ENCODE measurements at places on chromosomes 7 and 10.

DNA sequence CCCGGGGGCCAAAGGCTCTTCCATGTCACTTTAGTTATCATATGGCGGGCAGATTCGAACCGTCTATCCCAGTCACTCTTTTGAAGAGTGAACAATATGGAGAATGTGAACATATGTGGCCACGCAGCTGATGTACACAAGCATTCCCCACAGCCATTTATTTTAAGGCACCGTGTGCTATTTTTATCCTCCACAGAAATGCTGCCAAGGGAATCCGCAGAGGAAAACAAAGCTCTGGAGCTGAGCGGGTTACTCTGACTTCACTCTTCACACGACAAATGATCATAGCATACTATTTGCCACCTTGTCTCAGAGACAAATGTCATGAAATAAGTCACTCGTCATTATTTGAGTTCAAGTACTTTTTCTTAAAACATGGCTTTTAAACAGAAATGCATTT, 100.3 kb downstream of the CTBP2 start:
- no peak for DNase-seq

DNA sequence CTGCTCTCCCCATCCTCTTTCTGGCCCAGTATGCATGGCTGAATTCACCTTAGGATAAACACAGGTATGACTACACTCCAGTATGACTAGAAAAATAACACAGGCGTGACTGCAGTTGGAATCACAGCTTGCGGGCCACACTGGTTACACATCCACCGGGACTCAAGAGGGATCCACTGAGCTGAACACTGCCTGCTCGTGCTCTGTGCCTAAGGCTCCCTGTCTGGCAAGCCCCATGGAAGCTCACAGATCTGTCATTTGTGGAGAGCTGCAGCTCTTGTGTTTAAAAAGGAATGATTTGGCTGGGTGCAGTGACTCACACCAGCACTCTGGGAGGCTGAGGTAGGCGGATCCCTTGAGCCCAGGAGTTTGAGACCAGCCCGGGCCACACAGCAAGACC, 26.8 kb downstream of the VOPP1 start:
- DNase-seq, result no peak

DNA sequence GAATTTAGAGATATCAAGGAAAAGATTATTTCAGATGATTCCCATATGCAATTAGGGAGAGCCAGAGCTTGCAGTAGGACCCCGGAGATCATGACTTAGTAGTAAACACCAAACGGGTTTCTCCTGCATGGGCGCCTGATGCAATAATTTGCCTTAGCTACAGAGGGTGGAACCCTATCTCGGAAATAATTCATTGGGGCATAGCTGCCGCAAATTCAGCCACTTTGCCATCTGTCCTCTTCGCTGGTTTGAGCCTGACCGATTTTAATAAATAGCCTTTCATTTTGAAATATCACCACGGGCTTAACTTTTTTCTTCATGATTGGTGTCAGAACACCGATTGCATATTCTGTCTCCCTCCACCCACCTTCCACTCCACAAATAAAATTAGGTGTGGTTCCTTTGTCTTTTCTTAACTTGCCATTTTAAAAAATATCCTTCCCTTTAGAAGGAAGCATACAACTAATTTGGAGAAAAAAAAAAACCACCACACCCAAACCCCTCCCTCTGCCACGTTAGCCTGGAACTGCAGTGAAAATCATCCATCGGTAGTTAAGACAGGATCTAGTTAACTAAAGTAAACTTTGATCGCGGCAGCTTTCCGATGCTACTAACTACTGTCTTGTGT, 1.4 kb downstream of the GARS1 start:
- no peak for DNase-seq

GRCh38 chr10:69242852-69243212, 22.7 kb downstream of the HKDC1 start:
- DNase-seq, result no peak

DNA sequence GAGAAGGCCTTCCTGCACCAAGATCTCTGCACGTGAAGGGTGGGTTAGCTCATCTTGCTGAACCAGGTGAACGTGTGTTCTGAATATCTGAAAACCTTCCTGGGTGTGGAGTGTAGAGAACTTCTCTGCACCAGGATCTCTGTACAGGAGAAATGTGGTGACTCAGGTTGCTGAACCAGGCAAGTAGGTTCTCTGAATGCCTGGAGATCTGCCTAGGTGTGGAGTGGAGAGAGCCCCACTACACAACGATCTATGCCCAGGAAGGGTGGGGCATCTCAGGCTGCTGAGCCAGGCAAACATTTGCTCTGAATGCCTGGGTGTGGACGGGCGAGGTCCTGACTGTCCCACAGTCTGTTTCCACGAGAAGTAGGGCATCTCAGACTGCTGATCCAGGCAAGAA, 1002.3 kb upstream of the KCND2 start:
- DNase-seq, result no peak

GRCh38 chr10:122172361-122173008, 98.6 kb upstream of the BTBD16 start:
- no peak for DNase-seq

DNA sequence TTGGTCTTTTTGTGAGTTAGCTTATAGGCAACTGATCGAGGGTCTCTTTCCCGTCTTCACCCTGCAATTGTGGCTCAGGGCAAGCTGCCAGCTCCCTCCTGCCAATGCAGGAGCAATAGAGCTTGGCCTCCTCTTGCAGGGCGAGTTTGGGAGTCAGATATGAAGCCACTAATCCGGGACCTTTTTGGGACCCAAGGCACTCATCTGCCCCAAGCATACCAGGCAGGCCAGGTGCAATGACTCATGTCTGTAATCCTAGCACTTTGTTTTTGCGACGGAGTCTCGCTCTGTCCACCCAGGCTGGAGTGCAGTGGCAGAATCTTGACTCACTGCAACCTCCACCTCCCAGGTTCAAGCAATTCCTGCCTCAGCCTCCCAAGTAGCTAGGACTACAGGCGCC, 21.1 kb downstream of the LIMK1 start:
- no peak for DNase-seq

DNA sequence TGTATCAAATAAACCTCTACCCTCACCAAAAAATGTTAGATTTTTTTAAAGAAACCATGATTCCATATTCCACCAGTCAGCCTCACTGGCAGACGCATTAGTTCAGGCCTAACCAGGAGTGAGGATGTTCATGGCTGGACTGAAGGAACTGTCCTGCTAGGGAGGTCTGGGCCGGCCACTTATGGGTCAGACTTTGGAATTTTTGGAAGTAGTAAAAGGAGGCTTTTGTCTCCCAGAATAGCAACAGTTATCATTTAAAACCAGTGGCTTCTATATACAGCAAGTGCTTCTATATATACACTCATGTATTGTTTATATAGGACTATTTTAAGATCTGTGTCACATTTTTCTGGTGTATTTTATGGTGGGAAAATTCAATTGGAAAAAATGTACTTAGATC, 120.5 kb downstream of the CNNM2 start:
- no peak for DNase-seq

- DNase-seq, result no peak
Observed at GRCh38 chr7:28466341-28466740, 54.0 kb downstream of the CREB5 start.

GRCh38 chr7:118079369-118079768, 104.6 kb upstream of the LSM8 start:
- DNase-seq, result no peak

All from NCI-H1930 (cell line).